ENCODE measurements at places on chromosomes 7 and 10.

DNA sequence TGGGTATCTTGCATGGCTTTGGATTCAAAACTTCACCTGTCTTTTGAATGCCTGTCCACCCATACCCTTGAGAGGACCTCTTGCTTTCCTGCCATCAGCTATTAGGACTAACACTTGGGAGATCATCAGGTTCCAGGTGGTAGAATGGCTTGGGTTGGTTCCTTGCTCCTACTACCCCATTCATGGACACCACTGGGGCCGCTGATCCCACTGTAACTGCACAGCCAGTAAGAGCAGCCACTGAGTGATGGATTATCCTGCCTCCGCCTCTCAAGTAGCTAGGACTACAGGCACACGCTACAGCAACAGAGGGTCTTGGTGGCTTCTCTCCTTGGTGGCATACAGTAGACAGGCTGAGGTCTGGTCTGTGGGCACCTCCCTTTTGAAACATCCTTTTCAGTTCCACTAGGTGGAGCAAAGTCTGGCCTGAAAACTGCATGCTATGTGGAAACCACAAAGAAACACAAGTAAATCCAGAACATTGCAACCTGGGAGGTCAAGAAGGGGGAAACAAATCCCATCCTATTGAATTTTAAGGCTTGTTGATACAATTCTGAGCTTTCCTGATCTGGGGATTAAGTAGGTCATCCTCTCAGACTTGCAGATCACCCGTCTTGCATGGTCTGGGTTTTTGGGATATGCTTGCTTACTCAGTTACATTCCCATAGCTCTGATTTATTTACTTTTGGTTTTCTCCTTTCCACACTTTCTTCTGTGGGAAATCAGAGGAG lies 9.4 kb downstream of the WBP1L start:
- no peak for DNase-seq

DNA sequence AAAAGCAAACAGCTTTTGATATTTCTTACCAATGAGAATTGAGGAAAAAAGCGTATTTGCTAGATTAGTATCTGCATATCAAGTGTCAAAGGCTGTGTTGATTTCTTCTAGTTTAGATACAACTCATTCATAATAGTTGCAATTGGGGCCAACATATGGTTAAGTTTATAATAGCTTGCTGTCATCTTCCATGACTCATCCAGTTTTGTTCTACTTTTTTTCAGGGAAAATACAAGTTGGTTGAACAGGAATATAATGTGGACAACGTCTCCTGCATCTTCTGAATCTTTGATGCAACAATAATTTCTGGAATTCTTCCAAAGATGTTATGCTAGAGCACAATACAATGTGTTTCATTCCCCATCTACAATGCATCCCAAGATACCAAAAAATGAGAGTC lies 182.0 kb downstream of the THSD7A start:
- DNase-seq, result no peak

DNA sequence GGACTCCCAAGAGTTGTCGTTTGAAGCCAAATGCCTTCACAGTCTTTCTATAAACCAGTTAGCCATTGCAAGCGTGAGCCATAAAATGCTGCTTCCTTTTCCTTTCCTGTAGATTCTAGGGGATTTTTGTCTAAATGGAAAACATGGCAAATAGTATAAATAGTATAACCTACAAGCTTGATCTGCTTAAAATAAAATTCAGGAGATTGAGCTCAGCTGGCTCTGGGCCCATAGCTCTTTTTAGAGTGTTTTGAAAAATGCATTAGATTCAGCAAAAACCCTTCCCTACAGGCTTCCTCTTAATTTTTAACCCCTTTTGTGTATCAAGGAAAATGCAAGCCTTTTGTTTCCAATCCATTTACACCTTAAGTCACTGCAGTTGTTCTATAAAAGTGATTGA lies 190.1 kb upstream of the GDF10 start:
- no peak for DNase-seq

DNA sequence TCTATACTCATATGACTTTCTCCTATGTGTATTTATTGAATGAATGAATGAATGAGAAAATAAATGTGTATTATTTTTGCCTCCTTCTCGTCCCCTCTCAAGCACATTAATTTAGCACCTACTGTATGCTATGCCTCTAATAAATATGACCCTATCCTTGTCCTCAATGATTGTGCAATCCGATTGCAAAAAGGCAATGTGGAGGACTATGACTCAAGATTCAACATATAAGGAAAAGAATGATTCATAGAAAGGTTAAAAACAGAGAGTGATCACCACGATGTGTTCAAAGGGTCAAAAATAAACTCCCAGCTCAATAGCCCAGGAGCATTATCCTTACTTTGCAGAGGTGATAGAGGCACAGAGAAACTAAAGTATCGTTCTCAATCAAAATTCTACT lies 322.8 kb upstream of the SORCS1 start:
- no peak for DNase-seq

DNA sequence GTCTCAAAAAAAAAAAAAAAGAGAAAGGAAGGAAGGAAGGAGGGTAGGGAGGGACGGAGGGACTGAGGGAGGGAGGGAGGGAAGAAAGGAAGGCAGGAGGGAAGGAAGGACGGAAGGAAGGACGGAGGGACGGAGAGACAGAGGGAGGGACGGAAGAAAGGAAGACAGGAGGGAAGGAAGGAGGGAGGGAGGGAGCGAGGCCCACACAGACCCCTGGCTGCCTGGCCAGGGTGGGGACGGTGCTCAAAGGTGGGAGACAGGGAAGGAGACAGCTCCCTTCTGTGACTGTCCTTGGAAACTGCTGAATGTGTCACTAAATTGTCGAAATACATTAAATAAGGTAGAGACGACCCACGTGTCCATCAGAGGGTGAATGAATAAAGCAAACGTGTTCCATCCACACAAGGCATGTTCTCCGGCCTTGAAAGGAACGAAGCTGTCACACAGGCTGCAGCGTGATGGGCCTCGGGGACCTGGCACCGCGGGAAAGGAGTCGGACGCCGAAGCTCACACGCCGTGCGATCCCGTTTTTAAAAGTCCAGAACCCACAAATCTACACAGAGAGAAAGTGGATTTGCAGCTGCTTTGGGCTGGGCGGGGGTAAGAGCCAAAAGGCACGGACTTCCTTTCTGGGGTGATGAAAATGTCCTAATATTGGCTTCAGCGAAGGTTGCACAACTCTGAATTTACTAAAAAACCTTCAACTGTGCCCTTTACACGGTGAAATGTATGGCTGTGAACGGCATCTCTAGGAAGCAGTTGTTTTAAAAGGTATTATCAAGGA lies 23.3 kb downstream of the ADAP1 start:
- DNase-seq, result no peak

Data from activated T-helper 1 cell treated with anti-CD3 and anti-CD28 coated beads, Interleukin-2, amount 50 U/mL, for 16 hours (primary cell).